ENCODE measurements at places on chromosomes 16 and 17. TPM values are rescaled to one million over a fixed set of nuclear protein-coding genes. Genes with fewer than 3 reads are reported as not detected.

SLC16A11 gene
- not detected for total RNA-seq

CCL7 gene
- 3.4 TPM for total RNA-seq

USP43 gene
- 0.43 TPM for total RNA-seq

TMIGD1 gene
- not detected for total RNA-seq

RNF227 gene
- total RNA-seq: 6.2 TPM

DNAJA2 gene
- total RNA-seq: 67.0 TPM

CD300LB gene
- not detected for total RNA-seq

DNAJA3 gene
- total RNA-seq: 50.8 TPM

HOXB9 gene
- not detected for total RNA-seq

ZP2 gene
- not detected for total RNA-seq

NFATC2IP gene
- 24.9 TPM for total RNA-seq

GJC1 gene
- total RNA-seq: 39.9 TPM

CDH8 gene
- not detected for total RNA-seq

LLGL2 gene
- total RNA-seq: 0.57 TPM

KRT17 gene
- 0.66 TPM for total RNA-seq

TNFRSF13B gene
- not detected for total RNA-seq

MYCBPAP gene
- 0.44 TPM for total RNA-seq

CARD14 gene
- 0.43 TPM for total RNA-seq

EPN3 gene
- not detected for total RNA-seq

SLX4 gene
- 9.7 TPM for total RNA-seq

PSMD12 gene
- total RNA-seq: 32.4 TPM

MYH1 gene
- not detected for total RNA-seq

CCL3 gene
- not detected for total RNA-seq

ABCC12 gene
- total RNA-seq: not detected

IRX6 gene
- not detected for total RNA-seq

CDRT15 gene
- not detected for total RNA-seq

ANTKMT gene
- total RNA-seq: 30.6 TPM

PRSS27 gene
- total RNA-seq: 0.57 TPM

GRAP gene
- total RNA-seq: under 0.01 TPM

TMEM204 gene
- total RNA-seq: 9.6 TPM

ASPA gene
- 0.22 TPM for total RNA-seq
